ENCODE measurements at places on chromosomes 11 and 22. TPM values are rescaled to one million over a fixed set of nuclear protein-coding genes. Genes with fewer than 3 reads are reported as not detected.

GRCh38 chr11:55726715-55727324 is 46.4 kb upstream of the OR5D13 start:
- no peak for DNase-seq

DNA sequence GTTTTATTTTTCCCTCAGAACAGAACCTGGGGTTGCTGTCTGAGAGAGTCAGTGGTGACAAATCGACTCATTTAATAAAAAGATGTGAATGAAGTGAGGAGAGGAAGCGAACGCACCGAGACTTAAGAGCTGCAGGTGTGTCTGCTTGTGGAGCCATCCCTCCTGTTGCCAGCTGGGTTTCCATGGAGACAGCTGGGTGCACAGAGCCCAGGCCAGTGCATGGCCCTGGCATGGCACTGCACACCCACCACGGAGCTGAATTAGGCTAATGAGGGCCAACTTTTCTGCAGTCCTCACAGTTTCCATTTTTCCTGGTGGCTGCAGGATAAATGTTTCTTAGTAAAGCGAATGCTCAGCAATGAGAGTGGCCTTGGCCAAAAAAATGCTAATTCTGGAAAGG is 750.2 kb downstream of the OPCML start:
- no peak for DNase-seq

DNA sequence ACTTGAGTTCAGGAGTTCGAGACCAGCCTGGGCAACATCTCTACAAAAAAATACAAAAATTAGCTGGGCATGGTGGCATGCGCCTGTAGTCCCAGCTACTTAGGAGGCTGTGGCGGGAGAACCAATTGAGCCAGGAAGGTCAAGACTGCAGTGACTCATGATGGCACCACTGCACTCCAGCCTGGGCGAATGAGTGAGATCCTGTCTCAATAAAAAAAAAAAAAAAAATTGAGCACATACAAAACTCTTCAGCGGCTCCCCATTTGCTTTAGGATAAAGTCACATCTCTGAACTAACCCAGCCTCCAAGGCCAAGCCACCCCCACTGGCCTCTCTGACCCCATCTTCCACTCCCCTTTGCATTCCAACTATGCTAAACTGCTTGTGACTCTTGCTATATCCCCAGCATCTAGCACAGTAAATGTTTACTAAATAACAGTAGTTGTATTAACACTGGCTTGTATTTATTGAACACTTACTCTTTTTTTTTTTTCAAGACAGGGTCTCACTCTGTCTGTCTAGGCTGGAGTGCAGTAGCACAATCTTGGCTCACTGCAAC is 28.9 kb downstream of the CREB3L1 start:
- no peak for DNase-seq

DNA sequence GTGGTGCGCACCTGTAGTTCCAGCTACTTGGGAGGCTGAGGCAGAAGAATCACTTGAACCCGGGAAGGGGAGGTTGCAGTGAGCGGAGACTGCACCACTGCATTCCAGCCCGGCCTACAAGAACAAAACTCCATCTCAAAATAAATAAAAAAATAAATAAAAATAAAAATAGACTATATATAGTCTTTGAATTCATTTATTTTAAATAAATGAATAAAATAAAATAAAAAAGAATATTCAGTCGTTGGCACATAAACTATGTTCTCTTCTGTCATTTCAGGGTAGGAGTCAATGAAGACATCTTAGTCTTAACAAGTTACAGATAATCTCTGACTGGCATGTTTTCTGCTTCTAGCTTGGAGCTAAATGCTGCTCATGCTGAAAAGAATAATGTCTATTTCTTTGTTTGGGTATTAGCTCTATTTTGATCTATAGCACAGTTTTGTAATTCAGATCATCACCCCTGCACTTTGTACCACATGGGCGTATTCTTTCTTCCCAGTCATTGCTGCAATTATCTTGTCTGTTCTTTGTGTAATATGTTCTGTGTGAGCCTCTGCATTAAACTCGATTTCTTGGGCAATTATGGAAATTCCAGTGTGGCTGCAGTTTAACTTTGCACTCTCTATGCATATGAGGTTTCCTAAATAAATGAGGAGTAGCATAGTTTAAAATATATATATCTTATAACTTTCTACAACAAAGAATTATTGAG is 1.4 kb upstream of the MS4A14 start:
- no peak for DNase-seq

- DNase-seq: no peak
Measured at GRCh38 chr11:12706545-12707499, 32.6 kb downstream of the TEAD1 start.

DNA sequence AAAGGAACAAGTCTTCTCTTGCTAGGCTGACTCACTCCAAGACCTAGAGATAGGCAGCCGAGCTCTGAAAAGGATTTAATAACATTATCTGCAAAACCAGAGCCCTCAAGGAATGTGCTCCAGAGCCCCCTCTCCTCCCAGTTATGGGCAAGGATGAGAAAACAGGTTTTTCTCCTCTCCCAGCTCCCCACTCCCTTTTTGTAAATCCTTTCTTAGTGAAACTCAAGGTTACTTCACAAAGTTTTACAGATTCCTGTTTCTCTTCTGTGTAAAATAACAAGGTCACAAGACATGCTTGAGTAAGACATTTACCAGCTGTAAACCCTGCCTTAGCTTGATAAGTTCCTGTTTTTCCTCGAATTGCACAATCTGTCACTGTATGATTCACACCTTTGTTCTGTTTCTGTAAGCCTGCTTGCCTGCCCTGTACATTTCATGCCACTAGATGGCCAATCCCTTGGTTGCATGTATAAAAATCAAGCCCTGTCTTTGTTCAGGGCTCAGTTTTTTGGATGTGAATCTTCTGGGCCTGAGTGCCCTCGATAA is 489.4 kb downstream of the KCNA4 start:
- no peak for DNase-seq

The NXPE1 gene
- not detected for polyA plus RNA-seq

The HPX gene
- polyA plus RNA-seq: 7.4 TPM

The PTPRCAP gene
- polyA plus RNA-seq: 2.2 TPM

The FAM168A gene
- polyA plus RNA-seq: 42.4 TPM

The IL17RA gene
- 5.2 TPM for polyA plus RNA-seq

Measured in left renal cortex interstitium (tissue), 4 donors.